ENCODE measurements at places on chromosomes 16 and 17.

GRCh38 chr16:28912558-28912957 lies 12.5 kb downstream of the RABEP2 start:
- no peak for DNase-seq

GRCh38 chr16:49602201-49602975 lies 228.8 kb downstream of the C16orf78 start:
- peak; percentile 71 for DNase-seq

DNA sequence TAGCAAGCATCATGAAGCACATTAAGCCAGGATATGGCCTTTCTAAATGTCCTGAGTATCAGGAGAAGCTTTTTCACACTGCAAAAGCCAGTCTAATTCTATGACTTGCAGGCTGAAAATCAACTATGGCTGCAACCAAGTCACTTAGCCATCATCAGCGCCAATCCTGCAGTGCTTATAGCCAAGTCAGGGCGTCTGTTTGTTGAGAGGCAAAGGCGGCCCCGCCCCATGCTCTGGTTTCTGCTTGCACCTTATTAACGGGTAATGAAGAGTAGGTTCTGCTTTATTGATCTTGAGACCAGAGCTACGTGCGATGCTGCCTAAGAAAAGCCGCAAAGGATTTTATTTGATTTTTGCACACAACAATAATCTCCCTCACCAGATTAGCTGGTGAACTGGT lies 88.4 kb downstream of the CDH13 start:
- no peak for DNase-seq

GRCh38 chr17:8725881-8726876 lies 18.5 kb downstream of the CCDC42 start:
- no peak for DNase-seq

- DNase-seq = peak; percentile 44
Observed at GRCh38 chr17:227946-228615, 46.6 kb upstream of the DOC2B start.

DNA sequence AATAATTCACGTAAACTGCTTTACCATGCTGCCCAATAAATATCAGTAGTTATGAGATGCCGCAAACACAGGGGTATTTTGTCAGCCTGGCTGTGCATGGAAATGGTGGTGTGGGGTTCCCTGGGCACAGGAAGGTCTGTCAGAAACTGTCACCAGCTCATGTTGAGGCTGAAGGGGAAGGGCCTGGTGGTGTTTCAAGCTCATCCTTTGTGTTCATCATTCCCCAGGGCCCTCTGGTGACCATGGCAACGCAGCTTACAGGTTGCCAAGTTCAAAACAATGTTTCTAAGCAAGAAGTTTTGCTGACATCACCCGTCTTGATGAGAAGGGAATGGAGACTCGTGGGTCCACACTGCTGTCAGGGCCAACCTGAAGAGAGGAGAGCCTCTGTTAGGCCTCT lies 348.9 kb upstream of the C16orf82 start:
- DNase-seq = no peak

DNA sequence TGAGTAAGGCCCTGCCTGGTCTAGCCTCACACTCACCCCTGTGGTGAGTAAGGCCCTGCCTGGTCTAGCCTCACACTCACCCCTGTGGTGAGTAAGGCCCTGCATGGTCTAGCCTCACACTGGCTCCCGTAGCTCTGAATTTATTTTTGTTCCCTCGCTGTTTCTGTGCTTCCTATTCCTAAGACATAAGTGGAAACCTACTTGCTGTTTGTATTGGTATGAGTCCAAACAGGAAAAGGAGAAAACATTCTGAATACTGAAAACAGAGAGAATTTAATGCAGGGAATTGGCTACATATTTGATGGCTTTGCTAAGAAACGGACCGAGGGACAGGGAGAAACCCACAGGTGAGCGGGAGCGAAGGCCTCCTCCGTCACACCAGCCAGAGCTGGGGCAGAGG lies 267.8 kb downstream of the FOXL1 start:
- DNase-seq = no peak

DNA sequence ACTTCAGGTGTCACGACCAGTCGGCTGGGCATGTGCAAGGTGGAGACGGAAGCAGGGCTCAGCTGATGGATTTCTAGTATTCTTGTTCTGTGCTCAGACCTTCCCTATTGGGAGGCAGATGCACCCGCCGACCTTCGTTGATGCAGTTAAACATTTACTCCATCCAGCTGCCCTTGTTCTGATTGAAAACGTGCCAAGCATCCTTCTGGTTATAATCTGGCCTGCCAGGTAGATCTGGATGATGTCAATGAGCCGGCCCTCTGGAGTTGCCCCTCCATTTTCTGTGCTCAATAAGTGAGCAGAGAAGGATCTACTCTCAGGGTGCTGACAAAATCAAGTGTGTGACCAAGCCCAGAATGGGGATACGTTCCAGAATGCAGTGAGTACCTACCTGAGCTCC lies 38.3 kb downstream of the CCDC182 start:
- DNase-seq = no peak

- DNase-seq = no peak
Observed at GRCh38 chr17:48646183-48647102, 20.3 kb upstream of the HOXB9 start.

- no peak for DNase-seq
Observed at GRCh38 chr17:17120701-17121100, 78.4 kb downstream of the MPRIP start.

DNA sequence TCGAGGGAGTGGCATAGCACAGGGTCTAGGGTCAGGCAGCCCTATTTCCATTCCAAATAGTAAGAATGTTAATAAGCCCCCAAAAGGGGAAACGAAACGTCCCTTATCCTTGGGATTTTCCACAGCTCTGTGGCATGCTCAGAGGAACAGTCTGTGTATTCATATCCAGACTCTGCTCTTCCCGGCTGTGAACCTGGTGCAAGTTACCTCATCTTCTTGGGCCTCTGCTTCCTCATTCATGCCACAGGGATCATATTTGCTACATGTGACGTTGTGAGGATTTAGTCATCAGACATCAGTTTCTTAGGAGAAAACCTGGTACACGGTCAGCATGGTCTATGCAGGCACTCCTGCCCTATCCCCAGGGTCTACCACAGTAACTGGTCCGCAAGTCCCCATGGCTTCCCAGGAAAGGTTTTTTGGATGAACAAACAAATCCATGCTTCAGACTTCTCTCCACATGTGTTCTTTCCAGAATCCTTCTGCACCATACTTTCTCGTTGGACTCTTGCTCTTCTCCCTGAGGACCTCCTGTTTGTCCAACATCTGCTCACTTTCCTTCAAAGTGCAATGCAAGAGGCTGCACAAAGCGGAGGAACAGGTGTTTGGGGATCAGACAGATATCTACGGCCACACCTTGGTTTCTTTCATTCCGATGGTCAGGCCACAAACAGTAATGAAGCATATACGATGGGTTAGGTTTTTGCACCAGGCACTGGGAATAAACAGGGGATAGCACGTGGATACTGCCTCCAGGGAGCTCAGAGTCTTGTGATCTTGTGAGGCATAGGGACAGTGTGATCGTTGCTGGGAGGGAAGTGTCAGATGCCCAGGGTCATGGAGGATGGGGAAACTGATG lies 17.7 kb downstream of the GLP2R start:
- DNase-seq = no peak

- DNase-seq = no peak
Observed at GRCh38 chr17:8995711-8996110, 25.6 kb upstream of the NTN1 start.

- no peak for DNase-seq
Observed at GRCh38 chr16:81265658-81266451, 27.4 kb downstream of the BCO1 start.

- DNase-seq = no peak
Observed at GRCh38 chr17:57257895-57258851, 1.9 kb downstream of the MSI2 start.

DNA sequence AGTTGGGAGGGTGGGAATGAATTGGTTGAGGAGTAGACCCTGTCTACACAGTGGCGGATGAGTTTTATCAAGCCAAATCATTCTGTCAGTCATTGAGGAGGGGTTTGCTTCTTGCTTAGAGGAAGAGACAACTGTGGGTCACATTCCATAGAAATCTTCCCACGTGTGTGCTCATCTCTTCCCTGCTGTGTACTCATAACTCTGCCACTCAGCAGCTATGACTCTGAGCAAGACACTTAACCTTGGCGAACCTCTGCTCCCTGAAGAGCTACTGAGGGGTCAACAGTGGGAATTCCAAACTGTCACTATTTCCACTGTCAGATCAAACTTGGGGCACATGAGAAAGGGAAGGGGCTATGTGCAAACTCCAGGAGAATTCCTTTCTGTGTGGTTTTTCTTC lies 72.6 kb upstream of the COX10 start:
- no peak for DNase-seq

- no peak for DNase-seq
Observed at GRCh38 chr16:1078579-1079021, 6.1 kb downstream of the SSTR5 start.

DNA sequence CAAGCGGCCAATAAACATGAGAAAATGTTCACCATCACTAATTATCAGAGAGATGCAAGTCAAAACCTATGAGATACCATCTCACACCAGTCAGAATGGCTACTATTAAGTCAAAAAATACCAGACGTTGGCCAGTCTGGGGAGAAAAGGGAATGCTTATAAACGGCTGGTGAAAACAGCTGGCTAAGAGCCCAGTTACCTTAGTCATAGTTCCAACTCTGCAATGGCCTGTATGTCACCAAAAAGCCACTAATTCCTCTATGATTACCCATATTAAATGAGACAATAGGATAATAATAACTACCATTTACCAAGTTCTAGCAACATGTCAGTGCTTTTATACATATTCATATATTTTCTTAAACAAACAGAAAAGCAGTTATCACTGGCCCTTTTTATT lies 42.9 kb upstream of the CDRT4 start:
- DNase-seq = no peak

- peak; percentile 96 for DNase-seq
Observed at GRCh38 chr17:75524970-75525805, at the start of gene LLGL2. Gene LLGL2, plus strand, starts transcription at chr17:75525697. Its CDS starts 17,730 bp downstream, at chr17:75543427.

DNA sequence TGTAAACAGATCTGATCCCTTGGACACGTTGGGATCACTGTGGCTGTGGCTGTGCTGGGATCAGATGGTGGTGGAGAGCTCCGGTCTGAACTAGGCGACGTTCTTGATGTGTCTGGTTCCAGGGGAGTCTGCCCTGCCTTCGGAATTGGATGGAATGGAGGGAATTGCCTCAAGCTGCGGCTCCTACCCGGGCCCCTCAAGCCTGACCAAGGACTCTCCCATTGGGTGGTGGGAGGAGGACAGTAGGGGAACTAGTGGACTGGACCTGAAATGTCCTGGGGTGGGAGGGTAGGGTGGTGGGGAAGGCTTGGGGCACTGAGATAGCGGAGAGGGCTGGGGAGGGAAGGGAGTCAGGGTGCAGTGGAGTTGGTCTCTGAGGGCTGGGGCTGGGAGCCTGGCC lies 3.2 kb upstream of the UBALD1 start:
- no peak for DNase-seq

- no peak for DNase-seq
Observed at GRCh38 chr17:76013377-76013932, 12.8 kb downstream of the CDK3 start.

- DNase-seq = no peak
Observed at GRCh38 chr16:19639986-19640421, 78.0 kb downstream of the KNOP1 start.

- no peak for DNase-seq
Observed at GRCh38 chr17:51435641-51436091, 175.3 kb downstream of the UTP18 start.

GRCh38 chr16:70759666-70760065 lies 41.3 kb downstream of the VAC14 start:
- no peak for DNase-seq

DNA sequence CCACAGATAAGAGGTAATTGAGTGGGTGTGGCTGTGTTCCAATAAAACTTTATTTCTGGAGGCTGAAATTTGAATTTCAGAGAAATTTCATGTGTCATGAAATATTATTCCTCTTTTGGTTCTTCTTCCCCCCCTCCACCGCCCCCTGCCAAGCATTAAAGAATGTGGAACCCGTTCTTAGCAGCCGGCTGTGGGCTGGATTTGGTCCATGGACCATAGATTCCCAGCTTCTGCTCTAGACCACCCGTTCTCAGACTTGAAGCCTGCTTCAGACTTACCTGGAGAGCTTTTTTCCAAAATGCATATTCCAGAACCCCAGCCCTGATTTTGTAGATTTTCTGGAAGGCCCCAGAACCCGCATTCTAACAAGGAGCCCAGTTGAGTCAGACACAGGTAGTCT lies 15.1 kb upstream of the LASP1NB start:
- peak; percentile 17 for DNase-seq

- no peak for DNase-seq
Observed at GRCh38 chr17:76241204-76241538, 878 bp upstream of the RNF157 start.

DNA sequence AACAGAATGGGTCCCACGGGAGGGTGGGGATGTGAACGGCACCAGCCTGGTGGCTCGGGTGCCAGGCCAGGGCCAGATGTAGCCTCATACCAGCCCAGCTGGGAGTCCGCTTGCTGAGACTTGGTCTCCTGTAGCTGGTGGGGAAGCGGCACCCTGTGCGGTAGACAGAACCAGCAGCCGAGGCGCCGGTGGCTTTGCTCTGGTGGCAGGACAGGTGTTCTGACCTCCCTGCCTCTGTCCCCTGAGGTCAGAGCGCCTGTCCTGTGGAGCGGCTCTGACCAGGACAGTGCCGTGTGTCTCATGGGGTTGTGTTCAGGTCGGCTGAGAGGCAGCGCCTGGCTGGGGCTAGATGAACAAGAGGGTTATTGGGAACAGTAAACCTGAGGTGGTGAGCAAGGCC lies 20.1 kb downstream of the RAB40C start:
- no peak for DNase-seq

DNA sequence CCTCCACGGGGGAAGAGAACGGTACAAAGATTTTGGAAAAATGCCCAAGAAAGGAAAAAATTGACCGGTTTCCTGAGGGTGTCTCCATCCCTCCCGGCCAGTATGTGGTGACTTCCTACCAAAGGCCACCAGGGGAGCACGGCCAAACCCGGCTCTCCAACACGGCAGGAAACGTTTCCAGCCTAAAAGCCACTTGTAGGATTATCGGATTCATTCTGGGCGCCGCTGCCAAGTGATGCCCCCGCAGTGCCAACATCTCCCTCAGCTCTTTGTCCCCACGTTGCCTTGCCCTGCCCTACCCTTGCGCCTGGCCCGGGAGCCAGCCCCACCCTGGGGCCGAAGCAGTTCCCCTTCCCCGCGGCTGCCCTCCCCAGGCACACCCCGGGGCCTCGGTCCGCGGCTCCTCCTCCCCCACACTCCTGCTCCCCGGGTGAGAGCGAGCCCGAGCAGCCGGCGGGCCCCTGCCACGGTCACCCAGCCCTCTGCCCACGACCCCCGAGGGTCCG lies 688 bp downstream of the CRK start:
- DNase-seq = peak; percentile 94

DNA sequence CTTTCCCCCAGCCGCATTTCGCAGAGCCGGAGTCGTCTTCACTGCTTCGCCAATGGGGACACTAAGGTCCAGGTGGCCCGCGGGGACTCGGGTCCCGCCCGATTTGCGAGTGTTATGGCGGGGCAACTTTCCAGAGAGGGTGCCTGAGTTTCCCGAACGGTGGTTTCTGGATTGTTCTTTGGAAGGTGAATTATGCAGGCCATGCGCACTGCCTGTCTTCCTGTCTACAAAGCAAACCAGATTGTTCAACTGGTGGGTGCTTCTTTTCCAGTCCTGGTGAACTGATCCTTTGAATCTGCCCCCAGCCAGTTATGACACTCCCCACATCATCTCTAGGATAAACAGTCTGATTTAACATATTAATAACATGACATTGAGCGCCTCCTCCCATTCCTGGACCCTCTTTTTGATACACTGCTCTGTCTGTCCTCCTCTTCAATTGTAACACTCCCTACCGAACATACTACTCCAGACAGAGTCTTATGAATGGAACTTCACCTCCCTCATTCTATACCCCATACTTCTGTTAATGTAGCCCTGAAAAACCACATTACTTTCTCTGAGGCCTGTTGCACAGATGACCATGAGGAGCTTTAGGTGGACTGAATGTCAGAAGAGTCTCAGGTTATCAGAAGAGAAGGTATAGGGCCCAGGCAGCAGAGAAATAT lies 159.0 kb downstream of the RAB11FIP4 start:
- DNase-seq = no peak
